H4 (cell line): ENCODE measurements at places on chromosomes 5 and 9.

DNA sequence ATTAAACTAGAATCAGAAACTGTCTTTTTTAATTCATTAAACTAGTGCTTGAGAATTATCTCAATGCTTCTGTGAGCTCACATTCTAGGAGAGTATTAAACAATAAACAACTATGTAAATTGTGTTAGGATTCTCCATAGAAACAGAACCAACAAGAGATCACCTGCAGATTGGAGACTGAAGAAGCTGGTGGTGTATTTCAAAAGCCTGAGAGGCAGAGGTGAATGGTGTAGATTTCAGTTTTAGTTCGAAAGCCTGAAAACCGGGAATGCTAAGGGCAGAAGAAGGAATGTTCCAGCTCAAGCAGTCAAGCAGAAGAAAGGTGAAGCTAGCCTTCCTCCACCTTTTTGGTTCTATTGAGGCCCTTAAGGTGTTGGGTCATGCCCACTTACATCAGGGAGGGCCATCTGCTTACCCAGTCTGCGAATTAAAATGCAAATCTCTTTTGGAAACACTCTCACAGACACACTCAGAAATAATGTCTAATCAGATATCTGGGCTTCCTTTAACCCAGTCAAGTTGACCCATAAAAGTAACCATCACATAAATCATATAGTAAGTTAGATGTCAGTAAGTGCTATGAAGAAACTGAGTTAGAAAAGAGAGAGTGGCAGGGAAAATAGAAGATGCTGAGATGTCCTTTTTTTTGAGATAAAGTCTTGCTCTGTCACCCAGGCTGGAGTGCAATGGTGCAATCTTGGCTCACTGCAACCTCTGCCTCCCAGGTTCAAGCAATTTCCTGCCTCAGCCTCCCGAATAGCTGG lies 291.5 kb downstream of the ARRDC3 start:
- DNase-seq: no peak

DNA sequence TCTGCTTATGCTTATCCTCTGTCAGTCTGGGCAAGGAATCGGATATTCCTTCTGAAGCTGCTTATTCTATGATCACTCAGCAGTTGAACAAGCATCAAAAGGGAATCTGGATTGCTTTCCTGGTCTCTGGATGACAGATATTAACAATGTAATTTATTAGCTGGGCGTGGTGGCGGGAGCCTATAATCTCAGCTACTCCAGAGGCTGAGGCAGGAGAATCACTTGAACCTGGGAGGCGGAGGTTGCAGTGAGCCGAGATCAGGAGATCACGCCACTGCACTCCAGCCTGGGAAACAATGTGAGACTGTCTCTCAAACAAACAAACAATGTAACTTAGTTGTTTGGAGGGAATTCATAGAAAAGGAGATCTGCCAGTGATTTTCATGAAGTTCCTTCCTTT lies 45.4 kb downstream of the DMRT1 start:
- no peak for DNase-seq

DNA sequence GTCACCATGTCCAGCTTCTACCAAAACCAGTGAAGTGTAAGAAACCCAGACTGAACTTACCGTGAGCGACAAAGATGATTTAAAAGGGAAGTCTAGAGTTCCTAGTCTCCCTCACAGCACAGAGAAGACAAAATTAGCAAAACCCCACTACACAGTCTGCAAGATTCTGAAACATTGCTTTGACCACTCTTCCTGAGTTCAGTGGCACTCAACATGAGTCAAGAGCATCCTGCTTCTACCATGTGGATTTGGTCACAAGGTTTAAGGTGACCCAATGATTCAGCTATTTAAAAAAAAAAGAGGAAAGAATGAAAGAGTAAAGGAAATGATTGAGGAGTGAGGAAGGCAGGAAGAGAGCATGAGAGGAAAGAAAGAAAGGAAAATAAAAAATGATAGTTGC lies 19.8 kb downstream of the IL7R start:
- no peak for DNase-seq

DNA sequence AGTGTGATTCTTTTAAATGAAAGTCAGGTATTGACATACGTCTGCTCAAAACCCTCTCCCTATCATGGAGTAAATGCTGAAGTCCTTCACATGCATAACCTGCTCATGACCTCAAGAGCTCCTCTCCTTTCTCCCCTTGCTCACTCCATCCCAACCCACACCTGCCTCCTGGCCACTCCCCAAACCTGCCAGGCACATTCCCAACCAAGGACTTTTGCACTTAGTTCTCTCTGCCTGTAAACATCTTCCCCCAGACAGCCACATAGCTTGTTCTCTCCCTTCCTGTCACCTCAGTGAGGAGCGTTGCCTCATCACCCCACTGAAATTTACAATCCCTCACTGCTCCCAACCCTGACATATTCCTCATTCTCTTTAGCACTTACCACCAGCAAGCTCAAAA lies 8.7 kb downstream of the SETD9 start:
- no peak for DNase-seq

- peak; percentile 56 for DNase-seq
Measured at GRCh38 chr5:133930061-133930812, 38.2 kb downstream of the C5orf15 start.

DNA sequence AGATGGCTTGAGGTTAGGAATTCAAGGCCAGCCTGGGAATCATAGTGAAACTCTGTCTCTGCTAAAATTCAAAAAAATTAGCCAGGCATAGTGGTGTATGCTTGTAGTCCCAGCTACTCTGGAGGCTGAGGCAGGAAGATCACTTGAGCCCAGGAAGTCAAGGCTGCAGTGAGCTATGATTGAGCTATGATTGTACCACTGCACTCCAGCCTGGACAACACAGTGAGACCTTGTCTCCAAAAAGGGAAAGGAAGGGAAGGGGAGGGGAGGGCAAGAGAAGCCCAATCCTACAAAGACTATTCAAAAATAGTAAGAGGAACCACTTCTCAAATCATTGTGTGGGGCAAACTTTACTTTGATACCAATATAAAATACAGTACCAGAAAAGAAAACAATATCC lies 11.2 kb downstream of the SEMA4D start:
- DNase-seq: no peak

DNA sequence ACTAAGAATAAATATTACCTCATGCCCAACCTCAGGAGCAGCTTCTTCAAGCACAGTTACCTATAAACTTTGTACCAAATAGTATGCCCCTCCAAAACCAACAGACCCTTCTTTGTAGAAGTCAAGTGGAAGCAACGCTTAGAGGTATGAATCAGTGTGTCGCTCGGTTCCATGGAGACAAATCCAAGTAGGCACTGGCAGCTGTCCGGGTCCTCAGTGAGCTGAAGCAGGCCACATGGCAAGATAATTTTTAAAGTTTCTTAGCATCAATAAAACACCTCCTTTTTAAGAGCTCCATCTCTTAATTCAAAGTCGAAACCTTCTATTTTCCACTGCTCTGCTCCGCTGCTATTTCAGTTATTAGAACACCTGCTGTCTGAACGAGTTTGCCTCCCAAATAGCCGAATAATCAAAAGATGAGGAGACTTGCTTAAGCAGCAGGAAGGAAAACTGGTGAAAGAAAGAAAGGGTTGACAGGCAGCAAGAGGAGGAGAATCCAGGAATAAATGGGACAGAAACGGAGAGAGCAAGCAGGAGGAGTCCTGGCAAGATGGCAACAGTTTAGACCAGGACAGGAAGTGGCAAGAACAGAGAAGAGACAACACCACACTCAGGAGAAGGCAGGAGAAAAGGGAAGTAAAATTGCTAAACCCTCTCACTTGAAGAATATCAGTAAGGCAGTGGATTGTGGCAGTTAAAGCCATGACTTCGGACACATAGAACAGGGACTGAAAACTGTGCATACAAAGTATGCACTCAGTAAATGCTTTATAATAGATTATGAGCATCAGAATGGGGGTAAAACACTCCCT lies 65.0 kb downstream of the PPP2R2B start:
- DNase-seq: no peak

- peak; percentile 99 for DNase-seq
Measured at GRCh38 chr5:109865637-109866036, 175.9 kb downstream of the MAN2A1 start.

- no peak for DNase-seq
Measured at GRCh38 chr5:82884821-82885471, 192.2 kb downstream of the TMEM167A start.

- no peak for DNase-seq
Measured at GRCh38 chr5:173733831-173734501, 117.5 kb upstream of the BOD1 start.

GRCh38 chr9:87746186-87746585 lies 20.3 kb downstream of the CTSL start:
- no peak for DNase-seq

GRCh38 chr5:141513627-141514329 lies 24.9 kb downstream of the PCDHGC5 start:
- DNase-seq: peak; percentile 94

GRCh38 chr5:5665225-5666075 lies 243.0 kb downstream of the ICE1 start:
- DNase-seq: peak; percentile 94

DNA sequence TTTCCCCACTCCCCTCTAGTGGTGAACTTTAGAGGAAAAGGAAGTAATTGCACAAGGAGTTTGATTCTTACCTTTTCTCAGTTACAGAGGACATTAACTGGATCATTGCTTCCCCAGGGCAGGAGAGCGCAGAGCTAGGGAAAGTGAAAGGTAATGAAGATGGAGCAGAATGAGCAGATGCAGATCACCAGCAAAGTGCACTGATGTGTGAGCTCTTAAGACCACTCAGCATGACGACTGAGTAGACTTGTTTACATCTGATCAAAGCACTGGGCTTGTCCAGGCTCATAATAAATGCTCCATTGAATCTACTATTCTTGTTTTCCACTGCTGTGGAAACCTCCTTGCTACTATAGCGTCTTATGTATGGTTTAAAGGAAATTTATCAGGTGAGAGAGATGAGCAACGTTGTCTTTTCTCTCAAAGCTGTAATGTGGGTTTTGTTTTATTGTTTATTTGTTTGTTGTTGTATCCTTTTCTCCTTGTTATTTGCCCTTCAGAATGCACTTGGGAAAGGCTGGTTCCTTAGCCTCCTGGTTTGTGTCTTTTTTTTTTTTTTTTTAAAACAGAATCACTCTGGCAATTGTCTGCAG lies 25.3 kb downstream of the SLC22A5 start:
- no peak for DNase-seq

DNA sequence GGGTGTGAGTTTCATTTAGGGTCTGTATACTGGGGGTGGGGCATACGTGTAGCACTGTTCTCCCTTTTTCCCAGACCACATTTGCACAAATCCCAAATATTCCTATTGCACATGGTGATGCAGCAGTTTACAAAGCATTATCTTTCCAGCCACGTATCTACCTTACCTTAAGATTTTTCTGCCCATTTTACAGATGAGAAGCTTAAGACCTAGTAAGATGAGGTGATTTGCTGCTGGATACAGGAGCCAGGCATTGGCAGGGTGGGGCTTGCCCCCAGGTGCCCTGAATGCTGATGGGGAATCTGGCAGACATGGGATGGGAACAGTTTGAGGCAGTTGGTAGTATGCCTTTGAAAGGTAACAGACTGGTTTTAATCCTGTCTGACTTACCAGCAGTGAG lies 12.5 kb downstream of the LHX2 start:
- no peak for DNase-seq

DNA sequence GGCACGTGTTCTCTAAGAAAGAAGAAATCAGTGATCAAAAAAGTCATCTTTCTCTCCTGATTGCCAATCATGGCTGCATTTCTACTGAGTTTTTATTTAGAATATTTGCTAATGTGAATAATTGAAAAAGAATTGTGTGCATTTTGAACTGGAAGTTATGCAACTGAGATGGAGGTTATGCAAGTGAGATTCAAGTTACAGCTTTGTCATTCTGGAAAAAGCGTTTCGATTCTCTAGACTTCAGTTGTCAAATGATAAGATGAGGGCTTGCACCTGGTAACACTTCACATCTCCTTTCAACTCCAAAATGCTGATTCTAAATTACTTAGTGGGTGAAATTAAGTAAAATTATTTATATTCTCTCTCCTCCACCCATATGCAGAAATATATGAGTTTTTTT lies 36.4 kb downstream of the C6 start:
- no peak for DNase-seq

DNA sequence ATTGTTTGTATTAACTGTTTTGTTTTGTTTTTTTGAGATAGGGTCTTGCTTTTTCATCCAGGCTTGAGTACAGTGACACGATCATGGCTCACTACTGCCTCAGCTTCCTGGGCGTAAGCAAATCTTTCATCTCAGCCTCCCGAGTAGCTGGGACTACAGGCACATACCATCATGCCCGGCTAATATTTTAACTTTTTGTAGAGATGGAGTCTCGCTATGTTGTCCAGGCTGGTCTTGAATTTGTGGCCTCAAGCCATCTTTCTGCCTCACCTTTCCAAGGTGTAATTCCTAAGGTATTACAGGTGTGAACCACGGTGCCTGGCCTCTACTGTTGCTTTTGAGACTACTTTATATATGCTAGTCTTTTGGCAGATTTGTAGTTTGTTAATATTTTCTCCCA lies 8.4 kb downstream of the RCL1 start:
- no peak for DNase-seq

DNA sequence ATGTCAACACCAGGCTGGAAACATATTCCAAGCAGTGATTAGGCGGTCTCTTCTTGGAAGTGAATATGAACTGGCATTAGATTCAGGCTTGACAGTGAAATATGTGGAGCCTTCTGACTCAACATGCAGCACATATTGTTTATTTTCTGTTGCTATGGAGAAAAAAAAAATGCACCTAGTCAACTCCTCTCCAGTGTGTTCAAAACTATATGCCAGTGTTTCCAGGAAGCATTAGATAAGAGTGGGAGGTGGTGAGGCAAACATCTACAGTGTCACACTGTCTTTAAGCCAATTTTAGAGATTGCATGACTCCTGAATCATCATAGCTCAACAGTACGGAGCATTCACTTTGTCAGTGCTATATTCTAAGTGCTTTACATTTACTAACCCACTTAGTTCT lies 117.9 kb downstream of the HCN1 start:
- no peak for DNase-seq

- DNase-seq: no peak
Measured at GRCh38 chr5:6436715-6437331, 11.8 kb upstream of the UBE2QL1 start.

DNA sequence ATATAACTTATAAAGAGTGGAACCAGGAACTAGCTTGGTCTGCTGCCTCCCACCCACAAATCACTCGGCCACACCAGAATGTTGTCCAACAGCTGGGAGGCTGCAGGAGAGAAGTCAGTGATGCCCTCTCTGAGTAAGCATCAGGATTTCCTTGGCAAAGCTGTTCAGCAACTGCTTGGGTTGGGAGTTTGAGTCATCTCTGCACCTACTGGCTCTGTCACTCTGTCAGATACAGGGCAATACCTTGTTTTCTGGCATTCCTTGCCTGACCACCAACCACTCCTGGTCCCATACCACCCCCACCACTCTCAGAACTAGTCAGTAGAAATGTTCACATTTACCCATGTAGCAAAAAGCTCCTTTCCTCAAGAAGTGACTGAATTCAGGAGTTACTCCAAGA lies 36.8 kb upstream of the GCNT4 start:
- no peak for DNase-seq

DNA sequence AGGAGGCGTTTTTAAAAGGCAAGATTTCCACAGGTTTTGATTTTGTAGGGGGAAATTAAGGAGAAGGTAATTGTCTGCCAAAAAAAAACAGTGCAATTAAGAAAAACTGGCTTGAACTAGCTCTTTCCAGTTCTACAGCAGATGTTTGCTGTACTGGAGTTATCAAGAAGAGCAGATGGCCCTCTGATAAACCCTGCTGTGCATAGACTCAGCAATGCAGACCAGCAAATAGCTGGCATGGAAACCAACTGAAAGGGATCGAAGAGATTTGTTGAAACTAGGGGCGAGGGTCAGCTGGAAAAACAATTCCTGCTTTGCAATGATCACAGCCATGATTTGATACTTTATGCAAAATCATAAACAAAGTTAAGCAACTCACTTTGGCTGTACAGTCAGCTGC lies 17.8 kb upstream of the BHMT start:
- DNase-seq: no peak
